ENCODE measurements at places on chromosomes 7 and 10. TPM values are rescaled to one million over a fixed set of nuclear protein-coding genes. Genes with fewer than 3 reads are reported as not detected.

FAM180A gene
- 0.63 TPM for total RNA-seq

SPDYE1 gene
- total RNA-seq = not detected

PRKG1 gene
- total RNA-seq = 126 TPM

TBL2 gene
- total RNA-seq = 57.1 TPM

TMEM213 gene
- total RNA-seq = not detected

SPDYE8 gene
- not detected for total RNA-seq

TBX20 gene
- total RNA-seq = 14.0 TPM

FAM25C gene
- not detected for total RNA-seq

VAX1 gene
- not detected for total RNA-seq

MMRN2 gene
- total RNA-seq = 49.0 TPM

ADCY1 gene
- 3.7 TPM for total RNA-seq

SORCS3 gene
- total RNA-seq = 1.3 TPM

OPN4 gene
- total RNA-seq = not detected

CCDC146 gene
- total RNA-seq = 25.7 TPM

IFT22 gene
- 28.2 TPM for total RNA-seq

PDLIM1 gene
- 24.4 TPM for total RNA-seq

MUC12 gene
- total RNA-seq = 1.1 TPM

JCAD gene
- total RNA-seq = 52.0 TPM

LAMB4 gene
- total RNA-seq = 0.90 TPM

FAM204A gene
- total RNA-seq = 78.1 TPM

PTF1A gene
- total RNA-seq = not detected
